ENCODE measurements at places on chromosomes 6 and 20.

DNA sequence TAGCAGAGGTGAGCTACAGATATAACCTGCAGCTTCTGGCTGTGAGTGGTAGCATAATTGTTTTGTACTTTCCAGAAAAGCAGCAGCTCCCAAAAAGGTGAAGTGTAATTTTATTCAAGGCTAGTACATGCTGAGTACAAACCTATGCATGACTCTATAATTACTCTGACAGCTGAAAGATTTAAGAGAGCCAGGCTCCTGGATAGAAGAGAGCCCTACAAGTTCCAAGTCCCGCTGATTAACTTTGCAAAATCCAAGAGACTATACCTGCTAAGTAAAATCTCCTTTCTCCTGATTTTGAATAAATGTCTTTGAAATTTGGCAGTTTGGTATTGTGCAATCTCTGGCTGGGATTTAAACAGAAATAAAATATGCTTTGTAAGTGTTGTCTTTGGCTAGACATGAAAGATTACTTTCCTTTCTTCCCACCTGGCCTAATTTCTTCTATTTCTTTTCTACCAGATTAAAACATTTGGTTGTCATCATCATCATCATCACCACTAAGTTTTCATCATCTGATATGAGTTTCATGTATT, 79.5 kb downstream of the CTNNBL1 start:
- no peak for DNase-seq

DNA sequence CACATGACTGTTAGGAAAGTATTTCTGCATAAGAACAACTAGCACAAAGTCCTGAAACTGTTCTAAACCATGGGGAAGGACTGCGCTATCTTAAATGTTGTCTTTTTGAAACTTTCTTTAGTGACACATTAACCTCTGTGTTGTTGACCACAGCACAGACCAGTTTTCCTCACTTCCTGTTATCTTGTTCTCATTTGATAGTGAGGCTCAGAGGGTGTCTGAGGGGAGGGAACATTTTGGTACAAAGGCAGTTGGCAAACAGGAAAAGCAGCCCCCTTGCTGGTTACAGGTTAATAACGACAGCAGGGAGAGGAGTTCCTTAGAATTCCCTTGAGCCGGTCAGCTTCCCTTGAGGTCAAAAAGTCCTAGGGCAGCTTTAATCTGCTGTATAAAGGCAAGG, 143.5 kb upstream of the BMP2 start:
- no peak for DNase-seq

- DNase-seq = no peak
Observed at GRCh38 chr6:97732045-97732444, 449.0 kb upstream of the MMS22L start.

DNA sequence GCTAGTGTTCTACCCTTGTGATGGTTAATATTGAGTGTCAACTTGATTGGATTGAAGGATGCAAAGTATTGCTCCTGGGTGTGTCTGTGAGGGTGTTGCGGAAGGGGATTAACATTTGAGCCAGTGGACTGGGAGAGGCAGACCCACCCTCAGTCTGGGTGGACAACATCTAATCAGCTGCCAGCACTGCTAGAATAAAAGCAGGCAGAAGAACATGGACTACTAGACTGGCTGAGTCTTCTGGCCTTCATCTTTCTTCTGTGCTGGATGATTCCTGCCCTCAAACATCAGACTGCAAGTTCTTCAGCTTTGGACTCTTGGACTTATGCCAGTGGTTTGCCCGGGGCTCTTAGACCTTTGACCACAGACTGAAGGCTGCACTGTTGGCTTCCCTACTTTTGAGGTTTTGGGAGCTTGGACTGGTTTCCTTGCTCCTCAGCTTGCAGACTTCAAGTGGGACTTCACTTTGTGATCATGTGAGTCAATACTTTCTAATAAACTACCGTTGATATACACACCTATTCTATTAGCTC, 50.1 kb downstream of the SDHAF4 start:
- DNase-seq = no peak

DNA sequence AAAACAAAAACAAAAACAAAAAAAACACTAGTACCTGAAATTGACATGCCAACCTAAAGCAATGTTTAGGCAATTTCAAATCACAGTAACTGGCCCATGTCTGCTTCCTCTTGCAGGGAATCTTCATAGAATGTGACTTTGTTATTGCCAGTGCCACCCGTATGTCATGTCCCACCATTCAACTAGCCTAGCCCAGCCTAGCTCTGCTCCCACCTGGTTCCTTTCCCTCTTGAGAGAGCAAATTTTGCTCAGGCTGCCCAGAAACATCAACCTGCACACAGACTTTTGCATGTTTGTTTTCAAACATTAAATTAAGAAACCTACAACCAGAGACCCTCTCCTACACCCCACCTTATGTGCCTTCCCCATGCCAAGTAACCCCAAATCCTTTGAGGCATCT, 124.8 kb upstream of the SLC2A12 start:
- no peak for DNase-seq

DNA sequence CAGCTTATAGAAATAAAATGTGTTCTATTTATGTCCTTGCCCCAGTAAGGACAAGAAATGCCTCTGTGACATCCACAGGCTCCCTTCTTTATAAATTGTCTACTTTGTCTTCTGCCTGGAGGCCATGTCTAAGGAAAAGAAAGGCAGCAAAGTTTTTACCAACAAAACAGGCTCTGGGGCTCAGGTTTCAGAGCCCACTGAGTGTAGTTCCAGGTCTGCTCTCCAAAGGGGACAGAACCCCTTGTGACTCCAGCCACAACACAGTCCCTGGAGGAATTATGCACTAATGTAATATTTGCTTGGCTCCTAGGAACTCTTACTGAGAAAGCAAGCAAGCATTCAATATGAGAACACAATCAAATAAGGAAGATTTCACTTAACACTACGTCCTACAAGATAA, 80.1 kb downstream of the PAK5 start:
- DNase-seq = no peak

GRCh38 chr6:111474771-111475170, 8.2 kb downstream of the REV3L start:
- DNase-seq = no peak

All from T-helper 9 cell (primary cell).